Esophagus squamous epithelium (tissue), 5 donors: ENCODE measurements at places on chromosomes 7 and 10. TPM values are rescaled to one million over a fixed set of nuclear protein-coding genes. Genes with fewer than 3 reads are reported as not detected.

Gene TMEM213
- 1.3 TPM for total RNA-seq

Gene TMEM229A
- total RNA-seq: not detected

Gene STAG3
- total RNA-seq: not detected

Gene NKX2-3
- total RNA-seq: not detected

Gene OR2A5
- not detected for total RNA-seq

Gene VGF
- not detected for total RNA-seq

Gene TACR2
- 0.72 TPM for total RNA-seq

Gene NPFFR1
- total RNA-seq: not detected

DNA sequence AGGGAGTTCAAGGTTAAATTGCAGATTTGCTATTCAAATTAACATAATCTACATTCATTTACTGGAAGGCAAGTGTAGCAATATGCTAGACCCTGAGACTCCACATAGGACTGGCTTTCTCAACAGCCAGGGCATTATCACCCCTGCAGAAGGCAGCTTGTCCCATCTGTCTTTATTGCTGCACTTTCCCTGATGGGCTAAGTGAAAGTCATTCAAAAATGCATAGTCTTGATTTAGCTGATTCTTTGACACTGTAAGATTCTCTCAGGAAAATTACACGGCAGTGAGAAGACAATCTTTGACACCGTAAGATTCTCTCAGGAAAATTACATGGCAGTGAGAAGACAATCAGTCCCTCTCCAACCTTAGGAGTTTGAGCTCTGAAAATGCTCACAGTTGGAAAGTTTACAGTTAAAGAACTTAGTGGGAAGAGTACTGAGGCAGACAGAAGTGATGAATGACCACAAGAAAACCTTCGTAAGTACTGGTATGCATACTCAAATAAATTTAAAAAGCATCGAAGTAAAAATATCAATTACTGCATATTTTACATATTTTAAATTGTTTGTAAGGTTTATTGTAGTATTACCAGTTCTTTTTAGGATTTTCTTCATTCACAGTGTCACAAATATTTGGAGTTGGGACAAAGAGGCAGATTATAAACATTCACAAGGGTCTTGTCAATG is 88.9 kb downstream of the RAPGEF5 start:
- H3K27me3 ChIP-seq: no peaks in the 10 kb centered on the region
- no peak overlapping the region for H3K4me3 ChIP-seq
- peaks cover 13% of the 10 kb centered on the region for H3K36me3 ChIP-seq

DNA sequence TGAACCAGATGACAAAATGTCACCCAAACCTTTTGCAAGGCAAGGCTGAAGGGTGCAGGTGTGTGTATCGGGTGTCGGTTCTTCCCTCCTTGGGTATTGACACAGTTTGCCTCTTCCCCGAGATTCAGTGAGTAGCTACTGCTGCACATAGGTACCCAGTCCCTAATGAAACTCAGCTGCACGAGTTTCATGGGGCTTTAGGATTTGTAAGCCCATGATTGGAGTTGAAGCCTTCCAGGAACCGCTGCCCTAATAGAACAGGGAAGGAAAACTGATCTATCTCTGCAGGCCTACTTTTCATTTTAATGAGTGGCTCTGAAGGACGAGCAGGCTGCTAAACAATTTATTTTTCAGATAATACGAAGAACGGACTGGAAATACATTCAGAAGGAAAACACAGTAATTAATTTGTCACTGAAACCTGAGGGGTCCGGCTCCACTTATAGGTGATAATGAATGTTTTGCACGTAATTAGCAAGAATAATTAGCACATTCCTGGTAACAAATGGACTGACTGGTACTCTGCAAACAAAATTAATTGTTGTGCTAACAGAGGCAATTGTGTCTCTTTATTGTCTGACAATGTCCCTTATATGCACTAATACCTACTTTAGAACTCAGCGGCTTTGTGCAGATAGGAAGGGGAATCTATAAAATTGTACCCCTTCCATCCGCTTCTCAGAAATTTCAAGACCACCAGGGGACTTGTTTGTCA is 49.6 kb upstream of the FZD8 start:
- no peaks in the 10 kb centered on the region for H3K27me3 ChIP-seq
- H3K4me3 ChIP-seq: no peak overlapping the region
- DNase-seq: no peak
- H3K4me1 ChIP-seq: no peaks in the 10 kb centered on the region

DNA sequence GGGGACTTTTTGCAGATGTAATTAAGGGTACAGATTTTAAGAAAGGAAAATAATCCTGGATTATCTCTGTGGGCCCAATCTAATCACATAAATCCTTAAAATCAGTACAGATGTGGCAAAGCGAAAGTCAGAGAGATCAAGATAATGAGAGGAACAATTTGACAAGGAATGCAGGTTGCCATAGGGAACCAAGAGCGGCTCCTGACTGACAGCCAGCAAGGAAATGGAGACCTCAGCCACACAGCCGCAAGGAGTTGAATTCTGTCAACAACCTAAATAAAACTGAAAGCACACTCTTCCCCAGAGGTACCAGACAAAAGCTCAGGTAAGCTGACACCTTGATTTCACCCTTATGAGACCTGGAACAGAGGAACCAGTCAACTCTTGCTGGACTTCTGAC is 3.4 kb upstream of the PNPLA8 start:
- H3K4me3 ChIP-seq: no peak overlapping the region
- no peak for DNase-seq
- H3K36me3 ChIP-seq: no peaks in the 10 kb centered on the region

- DNase-seq: no peak
- no peak overlapping the region for H3K4me3 ChIP-seq
- H3K4me1 ChIP-seq: no peaks in the 10 kb centered on the region
- H3K27me3 ChIP-seq: no peaks in the 10 kb centered on the region
These were observed 124.9 kb upstream of the NPVF start for GRCh38 chr7:25353196-25353595.

- H3K36me3 ChIP-seq: peaks cover 25% of the 10 kb centered on the region
- no peak overlapping the region for H3K27ac ChIP-seq
- no peaks in the 10 kb centered on the region for H3K27me3 ChIP-seq
- H3K4me1 ChIP-seq: peaks cover 16% of the 10 kb centered on the region
- H3K4me3 ChIP-seq: no peak overlapping the region
These were observed 36.4 kb downstream of the MINPP1 start for GRCh38 chr10:87541114-87541513.

DNA sequence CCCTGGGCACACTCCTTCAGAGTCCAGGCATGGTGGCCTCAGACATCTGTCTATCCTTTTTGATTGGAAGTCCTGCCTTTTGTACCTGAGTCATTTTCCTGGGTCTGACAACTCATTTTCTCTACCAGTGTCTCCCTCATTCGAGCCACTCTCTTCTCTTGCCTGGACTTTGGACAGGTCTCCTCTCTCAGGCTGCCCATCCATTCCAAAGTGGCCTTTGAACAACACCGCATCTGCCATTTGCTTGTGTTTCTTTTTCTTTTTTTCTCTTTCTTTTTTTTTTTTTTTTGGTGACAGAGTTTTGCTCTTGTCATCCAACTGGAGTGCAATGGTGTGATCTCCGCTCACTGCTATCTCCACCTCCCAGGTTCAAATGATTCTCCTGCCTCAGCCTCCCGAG is 142.1 kb upstream of the COBL start:
- no peak overlapping the region for H3K27ac ChIP-seq
- no peaks in the 10 kb centered on the region for H3K27me3 ChIP-seq
- H3K36me3 ChIP-seq: no peaks in the 10 kb centered on the region
- no peak for DNase-seq
- no peaks in the 10 kb centered on the region for H3K4me1 ChIP-seq

GRCh38 chr10:130885021-130885655 is 426.4 kb downstream of the TCERG1L start:
- H3K4me1 ChIP-seq: no peaks in the 10 kb centered on the region
- no peaks in the 10 kb centered on the region for H3K27me3 ChIP-seq
- H3K36me3 ChIP-seq: no peaks in the 10 kb centered on the region
- DNase-seq: no peak

DNA sequence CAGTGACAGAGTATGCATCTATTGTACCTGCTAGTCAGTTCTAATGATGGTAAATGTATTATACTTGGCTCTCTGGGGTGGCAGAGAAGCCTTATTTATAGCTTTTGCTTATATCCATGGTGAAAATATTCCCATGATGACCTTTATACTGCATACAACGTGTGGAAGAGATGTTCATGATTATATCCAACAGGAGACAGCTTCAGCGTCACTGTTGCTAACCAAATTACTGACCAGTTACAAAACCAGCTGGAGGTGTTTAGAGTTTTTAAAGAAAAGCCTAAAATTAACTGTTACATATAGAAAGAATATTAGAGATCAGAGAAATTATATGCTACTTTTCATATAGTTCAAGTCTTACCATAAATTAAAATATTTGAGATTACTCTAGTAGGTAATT is 280.8 kb downstream of the ETV1 start:
- no peaks in the 10 kb centered on the region for H3K4me1 ChIP-seq
- H3K4me3 ChIP-seq: no peak overlapping the region
- DNase-seq: no peak
- no peaks in the 10 kb centered on the region for H3K36me3 ChIP-seq
- no peaks in the 10 kb centered on the region for H3K27me3 ChIP-seq
- no peak overlapping the region for H3K27ac ChIP-seq

DNA sequence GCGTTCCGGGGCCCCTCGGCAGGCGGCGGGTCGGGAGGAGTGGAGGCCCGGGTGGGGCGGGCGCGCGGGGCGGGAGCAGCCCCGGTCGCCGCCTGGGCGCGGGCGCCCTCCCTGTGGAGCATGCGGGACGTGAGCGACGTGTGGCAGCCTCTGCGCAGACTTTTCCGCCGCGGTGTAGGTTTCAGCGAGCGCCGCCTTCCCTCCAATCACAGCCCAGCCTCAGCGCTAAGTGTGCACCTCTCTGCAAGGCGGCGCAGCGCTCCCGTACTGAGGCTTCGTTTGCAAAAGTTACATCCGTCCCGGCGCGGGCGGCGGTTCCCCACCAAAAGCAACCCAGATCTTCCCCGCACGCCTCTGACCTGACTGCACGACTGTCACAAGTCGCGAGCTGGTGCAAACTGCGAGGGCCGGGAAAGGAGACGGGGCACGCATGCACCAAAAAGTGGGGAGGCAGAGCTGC is 1.2 kb upstream of the PFKFB3 start:
- no peaks in the 10 kb centered on the region for H3K27me3 ChIP-seq
- H3K36me3 ChIP-seq: no peaks in the 10 kb centered on the region
- H3K4me3 ChIP-seq: peak overlapping the region; percentile 65
- DNase-seq: peak; percentile 22
- peaks cover 27% of the 10 kb centered on the region for H3K4me1 ChIP-seq

DNA sequence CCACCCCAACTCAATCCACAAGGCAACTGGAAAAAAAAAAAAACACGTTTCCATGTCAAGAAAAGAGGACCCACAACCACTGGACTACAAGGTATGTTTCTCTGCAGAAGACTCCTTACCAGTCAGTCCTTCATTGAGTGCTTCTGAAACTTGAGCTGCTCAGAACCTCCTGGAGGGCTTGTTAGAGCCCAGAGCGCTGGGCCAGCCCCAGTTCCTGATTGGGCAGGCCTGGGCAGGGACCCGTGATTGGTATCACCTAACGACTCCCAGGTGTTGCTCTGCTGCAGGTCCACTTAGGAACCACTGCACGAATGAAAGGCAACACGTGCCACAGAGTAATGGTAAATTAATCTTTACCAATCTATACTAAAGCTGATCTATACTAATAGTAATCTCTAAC is 473 bp upstream of the CCDC201 start:
- H3K36me3 ChIP-seq: no peaks in the 10 kb centered on the region
- H3K4me3 ChIP-seq: no peak overlapping the region
- no peaks in the 10 kb centered on the region for H3K4me1 ChIP-seq

- H3K27me3 ChIP-seq: no peaks in the 10 kb centered on the region
- no peak overlapping the region for H3K27ac ChIP-seq
- H3K36me3 ChIP-seq: no peaks in the 10 kb centered on the region
- H3K4me1 ChIP-seq: no peaks in the 10 kb centered on the region
- no peak overlapping the region for H3K4me3 ChIP-seq
- DNase-seq: no peak
These were observed 56.8 kb downstream of the CHCHD3 start for GRCh38 chr7:133025056-133025455.

GRCh38 chr10:60955957-60956425 is 12.0 kb upstream of the RHOBTB1 start:
- no peaks in the 10 kb centered on the region for H3K36me3 ChIP-seq
- no peak overlapping the region for H3K4me3 ChIP-seq
- H3K27ac ChIP-seq: no peak overlapping the region
- DNase-seq: no peak
- H3K4me1 ChIP-seq: no peaks in the 10 kb centered on the region

DNA sequence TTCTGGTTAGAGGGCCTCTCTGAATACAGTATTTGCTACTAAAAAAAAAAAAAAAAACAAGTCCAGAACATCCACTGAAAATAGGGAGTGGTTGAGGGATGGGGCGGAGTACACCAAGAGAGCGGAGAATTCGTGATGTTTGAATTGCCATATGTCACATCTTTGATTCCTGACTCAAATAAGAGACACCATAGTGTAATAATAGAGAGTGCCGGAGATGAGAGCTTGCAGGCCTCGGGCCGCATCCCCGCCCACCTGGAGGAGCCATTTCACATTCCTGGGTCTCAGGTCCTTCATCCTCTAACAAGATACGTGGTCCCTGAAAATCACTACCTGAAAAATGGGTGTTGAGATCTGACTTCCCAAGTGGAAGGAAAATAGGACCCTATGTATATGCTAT is 46.8 kb downstream of the KIAA1549 start:
- H3K27me3 ChIP-seq: no peaks in the 10 kb centered on the region
- no peak overlapping the region for H3K4me3 ChIP-seq
- H3K36me3 ChIP-seq: no peaks in the 10 kb centered on the region
- H3K4me1 ChIP-seq: peaks cover 4% of the 10 kb centered on the region

DNA sequence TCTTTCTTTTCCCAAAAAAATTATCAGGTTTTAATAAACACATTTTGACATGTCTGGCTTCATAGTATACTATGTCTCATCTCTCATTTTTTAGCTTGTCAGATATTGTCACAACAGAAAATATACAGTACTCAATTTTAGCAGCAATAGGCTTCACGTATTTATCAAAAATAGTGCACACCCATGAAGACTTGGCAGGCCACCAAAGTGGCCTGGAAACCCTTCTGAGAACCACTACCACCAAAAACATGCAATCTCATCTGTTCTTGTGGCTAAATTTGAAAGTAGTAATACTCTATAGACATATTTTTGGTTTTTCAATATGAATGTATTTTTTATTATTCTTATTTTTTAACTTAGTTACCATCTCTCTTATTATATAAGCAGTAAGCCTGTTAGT is 1094.5 kb upstream of the LRRN3 start:
- H3K4me3 ChIP-seq: no peak overlapping the region
- H3K27ac ChIP-seq: no peak overlapping the region
- H3K4me1 ChIP-seq: no peaks in the 10 kb centered on the region
- no peaks in the 10 kb centered on the region for H3K36me3 ChIP-seq
- no peak for DNase-seq
- no peaks in the 10 kb centered on the region for H3K27me3 ChIP-seq

GRCh38 chr10:3786295-3787015 is 1.4 kb upstream of the KLF6 start:
- no peak for DNase-seq
- peak overlapping the region; percentile 100 for H3K27ac ChIP-seq
